Endothelial cell (in vitro differentiated cells): ENCODE measurements at places on chromosomes 7 and 10. TPM values are rescaled to one million over a fixed set of nuclear protein-coding genes. Genes with fewer than 3 reads are reported as not detected.

The SHH gene
- total RNA-seq = 0.26 TPM

- DNase-seq = no peak
Measured at GRCh38 chr7:46759711-46760480, 822.0 kb downstream of the TNS3 start.

The MINDY3 gene
- 26.1 TPM for total RNA-seq

GRCh38 chr10:131750171-131750895 lies 150.5 kb upstream of the PPP2R2D start:
- no peak for DNase-seq

- DNase-seq = no peak
Measured at GRCh38 chr10:48613016-48613415, 8.1 kb upstream of the ARHGAP22 start.

The STARD3NL gene
- total RNA-seq = 92.6 TPM
